ENCODE measurements at places on chromosomes 12 and 14.
A peak's percentile ranks its signal among the peaks of the same experiment; 100 is the strongest.

DNA sequence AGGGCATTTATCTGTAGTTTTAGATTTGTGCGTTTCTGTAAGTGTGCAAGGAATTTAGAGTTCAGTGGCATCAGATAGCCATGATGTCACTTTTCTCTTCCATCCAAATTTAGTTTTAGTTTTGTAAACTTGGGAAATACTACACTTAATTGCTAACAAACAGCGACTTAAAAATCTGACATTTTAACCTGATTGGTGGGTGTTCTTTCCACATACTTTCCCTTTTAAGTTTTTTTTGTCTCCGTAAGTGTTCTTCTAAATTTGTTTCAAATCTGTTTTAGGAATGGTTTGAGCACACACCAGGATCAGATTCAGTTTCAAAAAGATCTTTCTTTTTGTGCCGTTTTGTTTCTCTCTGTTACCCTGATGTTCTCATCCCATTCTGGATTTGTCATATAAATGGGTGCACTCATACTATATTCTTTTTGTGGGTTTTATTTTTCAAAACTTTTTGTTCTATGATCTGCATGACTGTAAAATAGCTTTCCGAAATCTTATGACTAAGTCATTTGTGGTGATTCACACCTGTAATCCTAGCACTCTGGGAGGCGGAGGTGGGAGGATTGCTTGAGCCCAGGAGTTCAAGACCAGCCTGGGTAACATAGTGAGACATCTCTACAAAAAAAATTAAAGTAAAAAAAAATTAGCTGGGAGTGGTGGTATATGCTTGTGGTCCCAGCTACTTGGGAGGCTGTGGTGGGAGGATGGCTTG, 58.9 kb downstream of the FBXO34 start:
- no peak for DNase-seq

DNA sequence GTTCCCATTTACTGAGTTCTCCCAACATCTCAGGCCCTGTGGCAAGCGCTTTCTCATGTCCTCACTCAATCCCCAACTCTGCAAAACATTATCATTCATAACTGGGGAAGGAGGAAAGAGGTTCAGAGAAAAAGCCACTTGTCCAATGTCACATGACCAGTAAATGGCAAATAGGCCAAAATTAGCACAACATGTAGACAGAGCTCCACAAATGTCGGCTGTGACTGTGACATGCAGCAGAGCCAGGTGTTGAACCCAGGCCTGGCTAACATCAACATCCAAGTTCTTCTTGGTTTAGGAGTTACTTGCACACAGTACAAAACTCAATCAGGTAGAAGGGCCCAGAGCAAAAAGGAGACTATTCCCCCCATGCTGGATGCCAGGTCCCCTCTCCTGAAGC, 10.8 kb downstream of the KCTD10 start:
- no peak for DNase-seq

DNA sequence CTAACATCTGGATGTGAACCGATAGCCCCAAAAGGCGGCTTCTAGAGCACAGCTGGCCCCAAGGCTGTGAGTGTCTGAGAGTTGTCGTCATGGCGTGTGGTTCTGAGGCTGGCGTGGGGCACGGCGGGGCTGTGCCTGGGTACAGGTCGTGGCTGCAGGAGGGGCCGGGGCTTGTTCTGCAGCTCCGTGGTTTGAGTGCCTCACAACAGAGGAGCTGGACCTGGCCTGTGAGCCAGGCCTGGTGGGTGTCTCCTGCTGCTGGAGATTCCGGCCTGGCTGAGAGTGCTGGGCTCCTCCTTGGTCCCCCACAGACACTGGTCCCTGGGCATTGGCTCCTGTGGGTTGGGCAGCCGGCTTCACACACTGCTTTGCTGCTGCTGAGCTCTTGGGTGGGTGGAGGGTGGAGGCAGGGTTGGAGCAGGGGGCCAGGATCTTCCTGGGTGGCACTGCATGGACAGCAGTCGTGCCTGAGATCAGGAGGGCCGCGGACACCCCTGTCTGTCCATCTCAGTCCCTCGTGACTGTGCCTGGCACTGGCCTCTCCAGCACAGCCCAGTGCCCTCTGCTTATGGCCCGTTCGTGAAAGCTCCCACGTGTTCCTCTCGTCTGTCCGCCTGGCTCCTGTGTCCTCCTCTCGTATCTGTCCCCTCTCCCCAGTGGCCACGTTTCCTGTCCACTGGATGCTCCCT, 31.8 kb upstream of the TEX22 start:
- no peak for DNase-seq

- no peak for DNase-seq
These were observed 13.3 kb downstream of the GALC start for GRCh38 chr14:87979689-87980088.

- DNase-seq = no peak
These were observed 227.2 kb downstream of the CHST11 start for GRCh38 chr12:104683831-104684503.

- DNase-seq = no peak
These were observed 3.9 kb downstream of the SLC38A2 start for GRCh38 chr12:46368684-46369083.

DNA sequence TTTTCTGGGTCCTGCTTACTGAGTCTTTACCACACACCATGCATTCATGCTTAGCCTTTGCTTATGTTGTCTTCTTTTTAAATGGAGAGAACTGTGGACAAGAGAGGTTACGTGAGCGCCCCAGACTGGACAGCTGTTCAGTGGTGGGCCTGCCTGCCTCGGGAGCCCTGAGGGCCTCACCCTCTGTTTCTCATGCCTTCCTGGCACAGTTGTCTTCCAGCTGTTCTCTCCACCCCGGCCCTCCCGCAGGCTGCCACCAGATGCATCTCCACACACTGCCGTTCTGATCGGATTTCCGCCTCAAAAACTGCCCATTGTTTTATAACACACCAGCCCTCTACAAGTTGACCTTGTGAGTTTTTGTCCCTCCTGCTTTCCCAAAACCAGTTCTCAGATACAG, 100.8 kb downstream of the SAMD4A start:
- no peak for DNase-seq

- DNase-seq = no peak
These were observed 75.4 kb downstream of the BTG1 start for GRCh38 chr12:92070054-92070863.

DNA sequence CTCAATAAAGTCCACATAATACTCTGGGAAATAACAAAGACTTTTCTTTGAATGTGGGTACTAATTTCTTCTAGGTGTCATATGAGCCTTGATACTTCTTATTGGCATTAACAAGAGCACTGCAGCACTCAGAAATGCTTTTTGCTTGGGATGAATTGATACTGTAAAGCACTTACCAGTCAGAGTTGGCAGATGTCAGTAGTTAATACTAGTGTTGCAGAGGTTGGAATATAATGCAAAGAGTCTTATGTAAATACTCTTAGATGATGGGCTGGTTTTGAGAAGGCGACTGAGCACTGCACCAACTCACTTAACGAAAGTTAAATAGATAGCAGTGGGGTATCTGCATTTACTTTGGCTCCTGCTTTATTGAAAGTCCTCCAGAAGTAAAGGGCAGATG, 25.6 kb upstream of the MBIP start:
- no peak for DNase-seq

GRCh38 chr12:90091809-90092208, 383.2 kb upstream of the ATP2B1 start:
- no peak for DNase-seq

DNA sequence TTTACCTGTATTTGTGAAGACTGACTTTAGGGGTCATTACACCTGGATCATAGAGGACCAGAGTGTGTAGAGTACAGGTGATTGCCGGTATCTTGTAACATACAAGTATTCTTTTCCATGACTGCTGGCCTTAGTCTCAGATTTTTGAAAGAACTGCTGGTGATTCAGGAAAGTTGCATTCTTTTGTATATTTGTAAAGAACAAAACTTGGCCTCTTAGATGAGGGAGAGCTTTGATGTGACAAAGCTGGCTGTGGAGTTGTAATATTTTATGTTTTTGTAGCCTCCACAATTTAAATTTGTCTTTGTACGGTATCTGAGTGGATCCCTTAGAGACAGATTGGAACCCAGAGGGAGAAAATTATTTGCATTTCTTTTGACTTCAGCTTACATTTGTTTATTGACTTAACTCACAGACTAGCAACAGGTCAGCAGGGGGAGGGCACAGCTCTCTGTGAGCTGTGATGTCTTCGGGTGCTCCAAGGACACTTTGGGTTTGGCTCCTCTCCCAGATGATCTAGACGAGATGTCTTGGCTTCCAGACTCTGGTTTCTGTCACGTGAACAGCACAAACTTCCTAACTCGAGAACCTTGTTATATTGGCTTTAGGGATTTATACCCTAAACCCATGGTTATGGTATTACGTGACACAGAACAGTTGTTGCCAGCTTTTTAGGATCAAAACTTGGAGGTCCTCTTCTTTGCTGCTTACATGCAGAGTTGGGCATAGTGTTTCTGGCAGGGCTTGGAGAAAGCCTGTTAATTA, 65.9 kb downstream of the DAAM1 start:
- DNase-seq = no peak

GRCh38 chr14:73272393-73272792, 35.1 kb downstream of the PAPLN start:
- no peak for DNase-seq

DNA sequence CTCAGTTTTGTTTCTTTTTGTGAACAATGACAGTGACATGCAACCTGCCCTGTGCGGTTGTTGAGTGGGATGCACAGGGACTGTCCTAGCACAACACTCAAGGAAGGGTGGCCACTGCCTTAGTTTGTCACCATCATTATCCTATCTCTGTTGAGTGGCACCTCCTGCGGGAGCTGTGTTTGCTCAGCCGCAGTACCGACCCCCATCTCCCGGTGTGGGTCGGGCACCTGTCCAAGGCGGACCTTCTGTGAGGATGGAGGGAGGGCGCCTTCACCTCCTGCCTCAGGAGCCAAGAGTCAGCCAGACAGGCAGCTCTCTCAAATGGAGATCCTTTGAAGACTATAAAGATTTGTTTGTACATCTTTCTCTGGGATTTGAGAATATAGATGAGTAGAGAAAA, 142.1 kb downstream of the TSPAN9 start:
- no peak for DNase-seq

DNA sequence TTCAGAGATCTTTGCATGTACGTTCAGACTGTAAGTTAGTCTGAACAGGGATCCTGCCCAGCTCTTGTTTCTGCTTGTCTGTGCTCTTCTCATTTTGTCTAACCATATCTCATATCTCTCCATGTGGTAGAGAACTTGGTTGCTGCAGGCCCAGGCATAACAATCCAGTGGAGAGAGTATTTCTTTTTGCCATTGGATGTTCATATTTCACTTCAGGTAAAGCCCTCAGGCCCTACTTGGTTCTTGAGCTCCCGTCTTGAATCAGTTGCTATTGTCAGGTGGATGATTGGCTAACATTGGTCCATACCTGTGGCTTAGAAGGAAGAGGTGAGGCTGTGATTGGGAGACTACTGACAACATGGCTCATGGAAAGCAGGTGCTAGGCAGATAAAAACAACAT, 357.7 kb upstream of the FLRT2 start:
- DNase-seq = no peak

GRCh38 chr14:94386085-94387031, 2.0 kb downstream of the SERPINA1 start:
- no peak for DNase-seq

GRCh38 chr12:106137530-106138356, 1.0 kb downstream of the NUAK1 start:
- peak; percentile 38 for DNase-seq

- no peak for DNase-seq
These were observed 38.0 kb upstream of the PPFIA2 start for GRCh38 chr12:81797100-81797499.

- DNase-seq = peak; percentile 43
These were observed 35.4 kb upstream of the TMEM179 start for GRCh38 chr14:104639885-104640548.

- DNase-seq = no peak
These were observed 28.6 kb upstream of the TSPAN9 start for GRCh38 chr12:3048540-3048939.

- no peak for DNase-seq
These were observed 5.1 kb downstream of the CDH24 start for GRCh38 chr14:23052182-23052623.

DNA sequence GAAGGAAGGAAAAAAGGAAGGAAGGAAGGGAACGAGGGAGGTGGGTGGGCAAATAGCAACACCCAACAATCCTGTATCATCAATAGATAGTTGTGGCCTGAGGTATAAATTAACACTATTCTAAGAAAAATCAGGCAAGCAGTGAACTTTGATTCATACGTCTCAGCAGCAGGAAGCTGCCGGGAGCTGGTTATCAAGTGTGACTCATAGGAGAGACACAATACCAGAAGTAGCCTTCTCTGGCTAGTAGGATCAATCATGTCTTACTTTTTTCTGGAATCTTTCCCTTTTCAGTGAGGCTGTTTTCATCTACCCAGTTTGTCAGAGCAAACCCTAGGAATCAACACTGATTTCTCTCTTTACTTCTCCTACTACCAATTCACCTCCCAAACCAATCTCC, 780.5 kb downstream of the NRXN3 start:
- no peak for DNase-seq

DNA sequence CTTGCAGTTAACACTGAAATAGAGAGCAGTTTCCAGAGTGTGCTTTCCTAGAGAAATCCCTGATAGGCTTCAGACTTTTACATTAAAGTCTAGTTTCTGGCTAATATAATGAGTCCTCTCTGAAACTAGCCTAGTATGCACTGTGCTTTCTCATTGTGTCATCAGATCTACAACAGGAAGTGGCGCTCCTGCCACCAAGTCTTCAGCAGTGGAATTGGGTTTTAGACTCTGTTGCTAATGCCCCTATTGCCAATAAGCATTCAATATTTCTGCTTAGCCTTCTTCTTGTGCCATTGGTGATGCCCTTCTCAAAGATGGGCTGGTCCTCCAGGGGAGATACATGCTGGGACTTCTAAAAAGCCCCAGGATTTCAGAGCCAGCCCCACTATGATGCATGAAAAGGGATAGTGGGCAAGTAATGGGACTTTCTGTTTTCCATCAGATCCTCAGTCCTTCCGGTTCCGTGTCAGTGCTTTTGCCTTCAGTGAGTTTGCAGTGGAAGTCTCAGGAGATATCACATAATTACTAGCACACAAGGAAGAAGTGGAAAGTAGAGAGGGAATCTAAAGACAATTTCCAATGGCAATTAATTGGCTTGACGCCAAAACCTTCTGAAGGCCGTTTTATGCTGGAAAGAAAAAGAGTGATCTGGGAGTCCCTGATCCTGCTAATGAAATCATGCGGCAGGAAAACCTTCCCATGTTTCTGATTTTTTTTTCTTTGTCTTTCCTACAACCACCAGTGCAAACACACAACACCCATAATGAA, 50.0 kb downstream of the SSPN start:
- no peak for DNase-seq
